Activated naive CD8-positive, alpha-beta T cell treated with anti-CD3 and anti-CD28 coated beads for 36 hours (primary cell): ENCODE measurements at places on chromosomes 2 and 18. TPM values are rescaled to one million over a fixed set of nuclear protein-coding genes. Genes with fewer than 3 reads are reported as not detected.
A peak's percentile ranks its signal among the peaks of the same experiment; 100 is the strongest.

The TMEM17 gene
- 0.25 TPM for total RNA-seq

The FN1 gene
- 0.30 TPM for total RNA-seq

The PARD3B gene
- total RNA-seq: 0.49 TPM

The PRKAG3 gene
- not detected for total RNA-seq

The CYB5A gene
- 48.5 TPM for total RNA-seq

The PROM2 gene
- total RNA-seq: not detected

The STPG4 gene
- total RNA-seq: not detected

The RFX8 gene
- not detected for total RNA-seq

- H3K27me3 ChIP-seq: peaks cover 28% of the 10 kb centered on the region
- H3K4me3 ChIP-seq: no peak overlapping the region
- H3K4me1 ChIP-seq: no peaks in the 10 kb centered on the region
Observed at GRCh38 chr2:94994914-94995552, 30.5 kb upstream of the MAL start.

GRCh38 chr2:62660087-62660486, 45.4 kb upstream of the EHBP1 start:
- H3K4me3 ChIP-seq: no peak overlapping the region
- H3K4me1 ChIP-seq: peaks cover 2% of the 10 kb centered on the region
- H3K27ac ChIP-seq: no peak overlapping the region
- H3K27me3 ChIP-seq: no peaks in the 10 kb centered on the region

DNA sequence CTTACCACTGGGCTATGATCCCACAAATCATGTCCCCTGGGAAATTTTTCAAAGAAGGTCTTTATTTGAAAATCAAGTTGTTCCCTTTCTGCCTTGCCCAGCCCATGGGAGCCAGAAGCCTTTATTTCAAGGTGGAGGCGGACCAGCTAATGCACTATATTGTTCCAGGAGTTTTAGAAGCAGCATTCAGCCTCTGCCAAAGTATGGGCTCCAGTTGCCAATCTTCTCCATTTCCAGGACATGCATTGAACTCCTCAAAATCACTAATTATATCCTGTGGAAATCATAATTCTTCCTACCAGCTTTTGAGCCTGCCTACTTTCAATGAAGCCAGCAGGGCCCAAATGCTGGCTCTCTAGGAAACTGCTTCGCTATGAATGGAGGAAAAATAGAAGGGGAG, 195.8 kb downstream of the RAD51AP2 start:
- no peak for DNase-seq
- no peaks in the 10 kb centered on the region for H3K4me1 ChIP-seq
- H3K27me3 ChIP-seq: no peaks in the 10 kb centered on the region

- H3K27me3 ChIP-seq: no peaks in the 10 kb centered on the region
- H3K4me1 ChIP-seq: no peaks in the 10 kb centered on the region
- peaks cover 6% of the 10 kb centered on the region for H3K36me3 ChIP-seq
- DNase-seq: no peak
- H3K27ac ChIP-seq: no peak overlapping the region
Observed at GRCh38 chr2:144434425-144435222, 85.3 kb downstream of the ZEB2 start.

GRCh38 chr2:118936936-118937335, 5.1 kb upstream of the MARCO start:
- peaks cover 7% of the 10 kb centered on the region for H3K4me1 ChIP-seq
- H3K27me3 ChIP-seq: no peaks in the 10 kb centered on the region
- peaks cover 2% of the 10 kb centered on the region for H3K36me3 ChIP-seq
- H3K27ac ChIP-seq: no peak overlapping the region
- no peak for DNase-seq

GRCh38 chr18:23949863-23950262, 64.7 kb upstream of the TTC39C start:
- H3K27me3 ChIP-seq: peaks cover 3% of the 10 kb centered on the region
- H3K4me3 ChIP-seq: no peak overlapping the region
- peaks cover 4% of the 10 kb centered on the region for H3K4me1 ChIP-seq
- no peaks in the 10 kb centered on the region for H3K36me3 ChIP-seq
- DNase-seq: no peak
- no peak overlapping the region for H3K27ac ChIP-seq

DNA sequence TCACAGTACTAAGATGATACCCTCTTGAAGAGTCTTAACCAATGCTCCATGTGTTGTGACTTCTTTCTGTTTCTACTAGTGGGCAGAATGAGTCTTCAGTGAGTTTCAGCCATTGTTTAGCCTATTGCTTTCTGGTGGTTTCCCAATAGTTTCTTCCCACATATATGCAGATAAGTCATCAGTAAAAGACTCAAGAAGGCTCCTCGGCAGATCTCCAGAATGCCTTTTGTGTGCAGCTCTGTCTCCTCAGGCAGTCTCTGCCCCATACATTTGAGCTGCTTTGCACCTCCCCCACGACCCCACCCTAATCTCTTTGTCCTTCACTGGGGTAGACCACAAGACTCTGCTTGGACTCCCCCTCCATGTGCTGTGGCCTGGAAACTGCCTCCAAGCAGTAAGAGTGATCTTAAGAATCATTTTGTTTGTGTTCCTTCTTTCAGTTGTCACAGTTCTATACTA, 71.6 kb upstream of the CHRNA1 start:
- peaks cover 3% of the 10 kb centered on the region for H3K27me3 ChIP-seq
- peaks cover 34% of the 10 kb centered on the region for H3K36me3 ChIP-seq
- peak; percentile 79 for DNase-seq
- peak overlapping the region; percentile 99 for H3K27ac ChIP-seq
- H3K4me1 ChIP-seq: peaks cover 48% of the 10 kb centered on the region

DNA sequence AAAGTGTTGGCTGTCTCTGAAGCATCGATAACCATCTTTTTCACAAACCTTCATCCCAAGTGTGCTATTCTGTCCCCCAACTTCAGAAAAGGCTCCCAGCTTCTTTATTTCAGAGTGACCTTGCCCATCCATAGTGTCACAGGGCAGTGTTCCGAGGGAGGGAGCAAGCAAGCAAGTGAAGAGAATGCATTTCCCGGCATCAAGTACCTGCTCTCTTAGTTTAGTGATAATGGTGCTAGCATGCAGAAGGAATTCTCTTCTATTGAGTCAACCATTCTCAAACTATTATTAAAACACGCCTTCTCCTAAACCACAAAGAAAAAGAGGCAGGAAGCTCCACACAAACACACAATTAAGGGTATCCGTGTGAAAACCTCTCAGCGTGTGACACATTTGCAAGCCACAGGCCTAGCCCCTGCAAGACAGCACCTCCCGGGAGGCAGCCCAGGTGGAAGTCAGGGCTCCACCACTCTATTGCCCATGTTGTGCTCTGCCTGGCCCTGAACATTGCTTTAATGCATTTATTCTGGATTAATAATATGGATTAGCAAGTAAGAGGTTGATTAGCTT, 504.9 kb downstream of the GALR1 start:
- H3K4me3 ChIP-seq: no peak overlapping the region
- H3K27me3 ChIP-seq: peaks cover 23% of the 10 kb centered on the region
- H3K27ac ChIP-seq: no peak overlapping the region
- no peaks in the 10 kb centered on the region for H3K4me1 ChIP-seq
- H3K36me3 ChIP-seq: no peaks in the 10 kb centered on the region
- DNase-seq: no peak

GRCh38 chr2:150100336-150100735, 387.1 kb downstream of the RND3 start:
- H3K27me3 ChIP-seq: no peaks in the 10 kb centered on the region
- no peak overlapping the region for H3K4me3 ChIP-seq
- H3K27ac ChIP-seq: no peak overlapping the region
- H3K36me3 ChIP-seq: no peaks in the 10 kb centered on the region

DNA sequence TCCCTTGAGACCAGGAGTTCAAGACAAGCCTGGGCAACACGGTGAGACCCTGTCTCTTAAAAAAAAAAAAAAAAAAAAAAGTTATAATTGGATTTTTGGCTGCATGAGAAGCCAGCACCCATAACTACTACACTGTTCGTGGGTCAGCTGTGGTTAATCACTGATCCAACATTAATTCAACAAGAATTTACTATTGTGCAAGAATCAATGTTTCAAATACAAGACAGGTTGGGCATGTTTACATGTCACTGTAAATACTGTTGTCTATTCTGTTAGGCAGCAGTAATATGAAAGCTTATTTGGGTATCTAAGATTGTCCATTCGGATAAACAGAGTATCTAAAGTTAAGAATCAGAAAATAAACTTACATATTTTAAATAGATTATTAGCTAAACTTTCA, 62.3 kb downstream of the ESCO1 start:
- H3K4me3 ChIP-seq: no peak overlapping the region
- no peaks in the 10 kb centered on the region for H3K4me1 ChIP-seq
- no peak for DNase-seq
- peaks cover 16% of the 10 kb centered on the region for H3K36me3 ChIP-seq
- H3K27ac ChIP-seq: no peak overlapping the region
- no peaks in the 10 kb centered on the region for H3K27me3 ChIP-seq

- H3K4me1 ChIP-seq: peaks cover 16% of the 10 kb centered on the region
- no peak for DNase-seq
- H3K27ac ChIP-seq: no peak overlapping the region
- H3K27me3 ChIP-seq: no peaks in the 10 kb centered on the region
Observed at GRCh38 chr2:207469451-207469850, 60.3 kb upstream of the CREB1 start.

DNA sequence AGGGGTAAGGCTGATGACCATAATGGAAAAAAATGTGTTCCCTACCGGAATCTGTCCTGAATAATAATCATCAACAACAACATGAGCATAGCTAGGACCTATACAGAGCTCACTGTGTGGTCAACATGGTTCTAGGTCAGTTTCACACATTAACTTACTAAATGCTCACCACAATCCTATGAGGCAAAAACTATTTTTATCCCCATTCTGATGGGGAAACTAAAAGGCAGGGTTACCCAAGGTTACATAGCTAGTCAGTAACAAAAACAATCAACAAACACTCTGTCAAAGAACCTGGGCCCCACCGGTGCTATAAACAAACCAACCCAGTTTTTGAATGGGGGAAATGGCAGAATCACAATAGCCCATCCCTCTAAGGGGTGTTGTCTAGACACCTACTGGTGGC, 40.1 kb downstream of the AOX1 start:
- DNase-seq: no peak
- peaks cover 5% of the 10 kb centered on the region for H3K27me3 ChIP-seq
- H3K4me3 ChIP-seq: no peak overlapping the region
- H3K4me1 ChIP-seq: no peaks in the 10 kb centered on the region
- H3K27ac ChIP-seq: no peak overlapping the region
- no peaks in the 10 kb centered on the region for H3K36me3 ChIP-seq

DNA sequence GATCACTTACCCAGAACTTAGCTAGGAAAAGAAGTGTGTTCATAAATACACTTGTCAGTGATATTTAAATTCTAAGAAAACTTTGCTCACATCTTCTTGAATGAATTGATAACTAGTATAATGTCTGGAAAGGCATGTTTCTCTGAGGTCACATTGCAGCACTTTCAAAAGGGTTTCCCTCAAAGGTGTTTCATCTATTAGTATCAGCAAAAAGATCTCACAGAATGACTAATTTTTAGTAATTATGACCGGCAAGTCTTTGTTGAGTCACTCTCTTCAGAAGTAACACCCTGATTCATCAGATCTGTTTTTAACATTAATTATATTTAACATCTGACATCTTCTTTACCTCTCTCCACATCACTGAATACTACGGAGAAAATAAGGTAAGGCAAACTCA, 222.3 kb downstream of the IKZF2 start:
- no peak for DNase-seq
- H3K27ac ChIP-seq: no peak overlapping the region
- H3K4me1 ChIP-seq: peaks cover 2% of the 10 kb centered on the region
- no peak overlapping the region for H3K4me3 ChIP-seq
- H3K27me3 ChIP-seq: peaks cover 4% of the 10 kb centered on the region
- H3K36me3 ChIP-seq: peaks cover 2% of the 10 kb centered on the region

GRCh38 chr2:235773188-235773928, 279.5 kb downstream of the AGAP1 start:
- no peaks in the 10 kb centered on the region for H3K4me1 ChIP-seq
- no peak overlapping the region for H3K27ac ChIP-seq
- H3K36me3 ChIP-seq: no peaks in the 10 kb centered on the region
- DNase-seq: no peak

DNA sequence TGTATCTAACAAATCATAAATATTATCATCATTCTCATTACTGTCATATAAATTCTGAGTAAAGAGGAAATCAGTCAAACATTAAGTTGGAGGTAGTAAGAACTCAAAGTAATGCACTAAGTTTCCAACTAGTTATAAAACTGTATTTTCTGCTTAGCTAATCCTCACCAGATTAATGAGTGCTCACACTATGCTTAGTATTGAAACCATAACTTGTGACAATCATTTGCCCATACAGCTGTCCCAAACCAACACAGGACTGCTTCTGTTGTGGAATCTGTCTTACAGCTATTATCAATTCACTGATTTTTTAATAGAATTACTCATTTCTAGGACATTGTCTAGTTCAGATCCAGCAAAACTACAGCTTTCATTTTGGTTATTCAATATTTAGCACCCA, 41.5 kb upstream of the TANK start:
- H3K27me3 ChIP-seq: peaks cover 3% of the 10 kb centered on the region
- DNase-seq: no peak
- peaks cover 10% of the 10 kb centered on the region for H3K4me1 ChIP-seq
- no peak overlapping the region for H3K27ac ChIP-seq

DNA sequence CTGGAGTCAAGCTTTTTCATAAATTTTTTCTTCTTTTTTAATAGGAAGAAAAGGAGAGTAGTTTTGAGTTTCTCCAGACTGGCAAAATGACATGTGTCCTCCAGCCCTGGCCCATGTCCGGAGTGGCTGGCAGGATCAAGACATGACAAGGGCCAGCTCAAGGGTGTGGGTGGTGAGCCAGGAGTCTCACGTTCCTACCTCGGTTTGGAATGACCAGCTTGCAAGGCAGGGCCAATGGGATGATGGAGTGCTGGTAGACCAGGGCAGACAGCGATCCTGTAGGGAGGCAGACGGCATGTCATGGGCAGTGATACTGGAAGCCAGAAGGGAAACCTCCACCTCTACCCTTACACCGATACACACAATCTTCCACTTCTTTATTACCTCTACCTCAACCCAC, 190.6 kb downstream of the TNS1 start:
- H3K4me1 ChIP-seq: no peaks in the 10 kb centered on the region
- no peak overlapping the region for H3K4me3 ChIP-seq
- no peak overlapping the region for H3K27ac ChIP-seq
- no peaks in the 10 kb centered on the region for H3K27me3 ChIP-seq
- no peak for DNase-seq
- no peaks in the 10 kb centered on the region for H3K36me3 ChIP-seq

GRCh38 chr2:60652832-60653340, 99.4 kb upstream of the BCL11A start:
- H3K27ac ChIP-seq: no peak overlapping the region
- no peaks in the 10 kb centered on the region for H3K4me1 ChIP-seq
- H3K27me3 ChIP-seq: no peaks in the 10 kb centered on the region
- DNase-seq: no peak
- H3K4me3 ChIP-seq: no peak overlapping the region

DNA sequence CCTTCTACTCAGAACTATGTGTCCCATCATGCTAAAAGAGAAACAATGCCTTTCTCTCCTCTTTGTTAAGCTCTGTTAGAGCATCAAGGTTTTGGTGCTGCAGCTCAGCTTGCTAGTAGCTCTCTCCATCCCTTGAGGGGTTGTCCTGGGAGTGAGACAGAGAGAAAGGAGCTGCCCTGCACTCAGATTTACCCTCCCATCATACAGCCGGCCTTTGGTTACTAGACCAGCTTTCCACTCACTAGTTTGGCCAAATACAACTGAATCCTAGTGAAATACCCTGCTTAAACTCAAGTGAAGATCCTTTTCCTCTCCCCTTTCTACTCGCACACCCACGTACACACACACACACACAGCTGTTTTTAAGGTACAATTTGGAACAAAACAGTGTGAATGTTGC, 2.3 kb upstream of the CHN1 start:
- no peak for DNase-seq
- H3K4me3 ChIP-seq: no peak overlapping the region
- H3K4me1 ChIP-seq: peaks cover 10% of the 10 kb centered on the region
- peaks cover 50% of the 10 kb centered on the region for H3K27me3 ChIP-seq
- no peaks in the 10 kb centered on the region for H3K36me3 ChIP-seq
